Type B pancreatic cell (in vitro differentiated cells): ENCODE measurements at places on chromosomes 3 and 15. TPM values are rescaled to one million over a fixed set of nuclear protein-coding genes. Genes with fewer than 3 reads are reported as not detected.

BOC gene
- total RNA-seq, result 36.7 and 219 TPM in 2 replicates

MST1R gene
- 3.0 and 5.3 TPM in 2 replicates for total RNA-seq

MESP2 gene
- not detected in 2 replicates for total RNA-seq

TMEM40 gene
- total RNA-seq, result 16.3 and 51.3 TPM in 2 replicates

ENTPD3 gene
- 2.5 and 2.7 TPM in 2 replicates for total RNA-seq

KLF15 gene
- total RNA-seq, result 2.4 and 7.9 TPM in 2 replicates

SPINK8 gene
- 1.5 TPM in 1 of 2 replicates, not detected in the other for total RNA-seq

GRCh38 chr15:57495041-57495440 lies 96.7 kb upstream of the MYZAP start:
- no peak for DNase-seq

GRCh38 chr3:138898301-138898700 lies 48.6 kb downstream of the FOXL2 start:
- DNase-seq, result no peak

- DNase-seq, result no peak
Observed at GRCh38 chr15:94110476-94111130, 120.8 kb upstream of the MCTP2 start.

- no peak for DNase-seq
Observed at GRCh38 chr3:197524128-197524527, 31.6 kb downstream of the BDH1 start.

DNA sequence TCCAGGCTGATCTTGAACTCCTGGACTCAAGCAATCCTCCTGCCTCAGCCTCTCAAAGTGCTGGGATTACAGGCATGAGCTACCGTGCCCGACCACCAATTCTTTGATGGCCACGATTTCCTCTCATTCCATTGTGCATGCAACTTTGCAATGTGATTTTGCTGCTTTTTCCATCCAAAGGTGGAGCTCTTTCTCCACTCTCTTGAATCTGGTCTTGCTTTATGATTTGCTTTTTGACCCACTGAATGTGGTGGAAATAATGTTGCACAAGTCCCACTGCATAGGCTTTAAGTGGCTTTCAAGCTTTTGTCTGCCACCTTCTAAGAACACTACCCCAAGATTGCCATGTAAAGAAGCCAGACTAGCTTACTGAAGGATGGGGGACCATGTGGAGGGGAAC lies 10.6 kb downstream of the RPS27L start:
- DNase-seq, result no peak

DNA sequence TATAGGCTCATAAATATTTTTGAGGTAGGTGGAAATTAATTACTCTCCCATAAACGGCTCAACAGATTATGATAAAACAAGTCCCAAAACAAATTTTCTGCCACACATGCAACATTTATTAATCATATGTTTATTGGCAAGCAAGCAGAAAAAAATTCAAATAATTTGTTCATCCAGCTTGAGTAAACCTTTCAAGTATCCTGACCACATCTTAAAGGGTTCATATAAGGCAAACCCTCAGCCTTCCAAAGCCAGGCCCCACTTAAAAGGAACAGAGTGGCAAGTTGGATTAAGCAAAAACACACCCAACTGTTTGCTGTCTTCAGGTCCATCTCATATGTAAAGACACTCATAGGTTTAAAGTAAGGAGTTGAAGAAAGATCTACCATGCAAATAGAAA lies 1042.3 kb downstream of the DIPK2A start:
- no peak for DNase-seq

DNA sequence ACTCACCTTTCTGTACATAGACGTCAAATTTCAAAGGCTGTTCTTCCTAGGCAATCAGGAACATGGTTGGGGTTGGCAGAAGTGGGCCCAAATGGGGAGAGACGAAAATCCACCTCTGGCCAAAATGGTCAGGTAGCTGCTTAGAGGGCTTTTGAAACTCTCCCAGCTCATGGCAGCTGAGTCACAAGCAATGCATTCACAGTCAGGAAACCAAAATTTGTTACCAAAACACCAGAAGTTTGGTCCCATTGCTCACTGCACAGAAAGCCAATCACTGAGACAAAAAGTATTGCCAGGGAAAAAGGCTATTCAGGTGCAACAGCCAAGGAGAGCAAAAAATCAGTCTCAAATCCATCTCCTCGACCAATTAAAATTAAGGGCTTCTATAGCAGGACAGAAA lies 539.6 kb upstream of the CCDC54 start:
- no peak for DNase-seq

DNA sequence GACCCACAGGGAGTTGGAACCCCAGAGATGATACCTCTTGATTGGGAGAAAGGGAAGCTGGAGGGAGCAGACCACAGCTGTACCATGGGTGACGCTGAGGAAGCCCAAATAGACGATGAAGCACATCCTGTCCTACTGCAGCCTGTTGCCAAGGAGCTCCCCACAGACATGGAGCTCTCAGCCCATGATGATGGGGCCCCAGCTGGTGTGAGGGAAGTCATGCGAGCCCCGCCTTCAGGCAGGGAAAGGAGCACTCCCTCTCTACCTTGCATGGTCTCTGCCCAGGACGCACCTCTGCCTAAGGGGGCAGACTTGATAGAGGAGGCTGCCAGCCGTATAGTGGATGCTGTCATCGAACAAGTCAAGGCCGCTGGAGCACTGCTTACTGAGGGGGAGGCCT lies 201.1 kb downstream of the AKAP13 start:
- no peak for DNase-seq

DNA sequence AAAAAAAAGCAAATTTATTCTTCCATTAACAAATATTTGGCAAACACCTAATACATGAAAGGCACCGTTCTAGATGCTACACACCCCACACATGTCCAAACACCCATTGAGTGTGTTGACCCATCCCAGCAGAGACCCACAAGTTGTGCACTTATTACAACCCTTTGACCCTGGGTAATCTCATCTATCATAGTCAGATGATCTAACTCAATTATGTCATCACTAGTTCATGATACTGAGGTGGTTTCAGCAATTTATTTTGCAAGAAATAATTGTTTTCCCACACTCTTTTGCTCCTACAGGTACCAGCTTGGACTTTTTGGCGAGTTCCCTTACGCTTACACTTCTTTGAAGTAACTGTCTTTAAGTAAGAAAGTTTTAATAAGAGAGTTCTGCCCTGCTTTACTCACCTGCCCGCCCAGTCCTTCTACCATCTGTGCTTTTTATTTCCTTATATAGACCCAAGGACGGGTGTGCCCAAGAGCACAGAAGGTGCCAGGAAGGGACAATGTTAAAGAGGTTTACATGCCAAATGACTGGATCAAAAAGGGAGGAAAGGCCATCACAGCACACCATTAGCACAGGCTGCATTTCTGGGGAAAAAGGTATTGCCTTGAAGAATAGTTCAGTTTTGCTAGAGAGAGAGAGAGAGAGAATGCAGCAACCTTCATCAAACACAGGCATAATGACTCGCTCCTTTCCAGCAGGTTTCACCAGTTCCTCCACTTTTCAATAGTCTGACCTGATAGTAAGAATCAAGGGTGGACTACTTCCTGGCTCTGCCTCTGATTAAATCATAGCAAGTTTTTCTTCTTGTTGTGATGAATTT lies 54.5 kb upstream of the ATP11B start:
- no peak for DNase-seq

- DNase-seq, result no peak
Observed at GRCh38 chr3:8610951-8611350, 33.6 kb downstream of the SSUH2 start.

GRCh38 chr15:34336231-34336990 lies 1.2 kb downstream of the SLC12A6 start:
- no peak for DNase-seq

- DNase-seq, result no peak
Observed at GRCh38 chr3:99484871-99485270, 153.5 kb upstream of the COL8A1 start.

DNA sequence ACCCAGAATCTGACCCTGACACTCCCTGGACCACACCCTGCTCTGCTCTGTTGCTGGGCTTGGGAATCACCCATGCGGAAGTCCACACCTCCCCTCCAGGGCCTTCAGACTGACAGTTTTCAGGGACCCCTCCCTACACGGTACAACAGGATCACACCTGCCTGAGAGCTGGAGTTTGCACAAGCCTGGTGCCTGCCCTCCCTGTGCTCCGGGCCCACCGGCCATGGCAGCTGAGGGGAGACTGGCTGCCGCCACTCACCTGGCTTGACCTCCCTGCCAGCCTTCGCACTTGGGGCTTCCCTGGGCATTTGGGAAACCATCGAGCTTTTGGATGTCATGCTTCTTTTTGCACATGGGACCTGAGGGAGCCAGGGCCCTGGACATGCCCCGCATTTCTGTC lies 95.9 kb upstream of the ANKRD34C start:
- no peak for DNase-seq
